ENCODE measurements at places on chromosomes 12 and 14.

GRCh38 chr12:65811968-65812700, 12.1 kb upstream of the HMGA2 start:
- no peak for DNase-seq

- DNase-seq, result no peak
These were observed 21.5 kb downstream of the FAM222A start for GRCh38 chr12:109735051-109735521.

DNA sequence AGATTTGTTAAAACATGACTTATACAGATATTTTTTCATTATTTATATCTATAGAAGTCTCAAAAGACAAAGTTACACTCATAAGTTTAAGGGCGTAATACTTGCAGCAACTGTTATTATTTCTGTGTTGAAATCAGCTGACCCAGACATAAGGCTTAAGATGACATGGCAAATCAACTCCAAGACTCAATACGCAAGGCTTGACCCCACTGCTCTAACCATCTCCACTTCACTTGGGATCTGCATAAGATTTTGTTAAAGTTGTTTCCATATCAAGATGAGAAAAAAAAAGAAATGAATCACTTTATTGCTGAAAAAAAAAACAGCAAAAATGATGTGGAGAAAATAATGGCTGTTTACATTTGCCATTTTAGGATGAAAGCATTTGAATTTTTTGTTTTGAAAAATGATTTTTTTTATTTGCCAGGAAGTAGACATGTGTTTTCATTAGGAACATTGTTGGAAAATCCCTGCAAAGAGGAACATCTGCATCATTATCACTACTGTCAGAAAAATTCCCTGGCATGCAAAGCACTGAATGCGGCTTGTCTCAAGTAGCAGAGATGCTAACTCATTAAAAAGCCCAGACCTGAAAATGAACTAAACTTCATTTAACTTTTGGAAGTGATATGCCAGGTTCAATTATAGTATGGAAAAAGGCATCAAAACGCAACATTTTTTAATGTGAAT, 73.5 kb downstream of the LIN7A start:
- DNase-seq, result no peak

GRCh38 chr12:71664411-71665089, 449 bp downstream of the THAP2 start:
- DNase-seq, result no peak

All from ELF-1 (cell line).